ENCODE measurements at places on chromosomes 5 and 9.

GRCh38 chr5:154162539-154163151 lies 27.9 kb upstream of the GALNT10 start:
- no peak for DNase-seq

GRCh38 chr5:110441035-110441434 lies 285.4 kb downstream of the TMEM232 start:
- DNase-seq: peak; percentile 5

DNA sequence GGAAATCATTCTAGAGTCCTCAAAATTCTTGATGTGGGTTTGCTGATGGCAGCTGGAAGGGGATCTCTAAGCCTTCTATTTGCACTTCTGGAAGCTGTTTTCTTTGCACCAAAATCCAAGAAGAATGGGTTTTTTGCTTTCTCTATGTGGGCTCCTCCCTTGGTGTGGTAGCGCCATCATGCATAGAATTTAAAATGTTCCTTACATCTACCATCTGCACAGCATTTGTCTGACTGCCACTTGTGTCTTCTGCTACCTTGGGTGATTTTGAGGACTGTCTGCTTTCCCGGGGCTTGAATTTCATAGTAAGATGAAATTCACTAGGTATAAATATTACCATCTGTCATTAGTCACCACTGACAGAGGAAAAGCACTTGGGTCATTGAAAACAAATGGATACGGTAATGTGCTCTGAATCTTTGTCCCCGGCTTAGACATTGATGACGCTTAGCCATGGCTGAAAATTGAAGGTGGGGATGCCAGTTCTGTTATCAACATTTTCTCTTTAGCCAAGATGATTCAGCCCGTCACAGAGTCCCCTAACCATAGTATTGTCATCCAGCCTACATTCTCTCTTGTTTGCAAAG lies 30.0 kb downstream of the SNX30 start:
- no peak for DNase-seq

- no peak for DNase-seq
These were observed 11.2 kb downstream of the IRF1 start for GRCh38 chr5:132479111-132479951.

DNA sequence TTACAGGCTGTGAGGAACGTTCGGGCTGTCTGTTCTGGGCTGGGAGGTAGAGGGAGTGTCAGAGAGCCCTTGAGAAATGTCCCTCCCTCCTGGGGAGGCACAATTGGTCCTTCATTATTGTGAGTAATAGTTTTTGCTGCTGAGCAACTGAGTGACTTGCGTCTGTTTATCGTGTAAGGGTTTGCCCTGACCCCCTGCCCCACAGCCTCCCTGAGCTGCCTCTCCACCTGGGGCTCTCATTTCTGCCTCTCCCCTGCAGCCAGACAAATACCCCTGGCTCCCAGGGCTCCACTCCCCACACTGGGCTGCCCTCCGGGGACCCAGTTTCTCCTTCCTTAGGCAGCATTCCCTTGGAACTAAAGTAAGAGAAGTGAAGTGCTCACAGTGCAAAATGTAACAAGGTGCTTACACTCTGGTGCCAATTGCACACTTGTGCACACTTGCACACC lies 174.9 kb upstream of the MVB12B start:
- no peak for DNase-seq

- DNase-seq: no peak
These were observed 155.6 kb downstream of the ARHGAP26 start for GRCh38 chr5:142925795-142926194.

- no peak for DNase-seq
These were observed 460.8 kb downstream of the CDH10 start for GRCh38 chr5:24183981-24184380.

DNA sequence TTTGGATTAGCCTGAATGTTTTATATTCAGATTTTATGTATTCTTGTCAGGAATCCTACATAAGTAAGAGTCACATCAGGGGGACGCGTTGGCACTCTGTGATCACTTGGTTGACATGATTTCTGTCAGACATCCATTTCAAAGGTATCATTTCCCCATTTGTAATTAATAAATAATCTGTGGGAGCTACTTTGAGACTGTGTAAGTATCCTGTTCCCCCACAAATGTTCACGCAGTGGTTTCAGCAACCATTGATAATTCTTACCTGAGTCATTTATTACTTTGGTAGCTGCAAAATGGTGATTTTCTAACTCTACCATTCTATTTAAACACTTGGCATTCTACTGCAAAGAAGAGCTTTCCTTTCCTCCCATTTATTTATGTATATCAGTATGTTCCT lies 56.9 kb upstream of the TBC1D2 start:
- DNase-seq: no peak

DNA sequence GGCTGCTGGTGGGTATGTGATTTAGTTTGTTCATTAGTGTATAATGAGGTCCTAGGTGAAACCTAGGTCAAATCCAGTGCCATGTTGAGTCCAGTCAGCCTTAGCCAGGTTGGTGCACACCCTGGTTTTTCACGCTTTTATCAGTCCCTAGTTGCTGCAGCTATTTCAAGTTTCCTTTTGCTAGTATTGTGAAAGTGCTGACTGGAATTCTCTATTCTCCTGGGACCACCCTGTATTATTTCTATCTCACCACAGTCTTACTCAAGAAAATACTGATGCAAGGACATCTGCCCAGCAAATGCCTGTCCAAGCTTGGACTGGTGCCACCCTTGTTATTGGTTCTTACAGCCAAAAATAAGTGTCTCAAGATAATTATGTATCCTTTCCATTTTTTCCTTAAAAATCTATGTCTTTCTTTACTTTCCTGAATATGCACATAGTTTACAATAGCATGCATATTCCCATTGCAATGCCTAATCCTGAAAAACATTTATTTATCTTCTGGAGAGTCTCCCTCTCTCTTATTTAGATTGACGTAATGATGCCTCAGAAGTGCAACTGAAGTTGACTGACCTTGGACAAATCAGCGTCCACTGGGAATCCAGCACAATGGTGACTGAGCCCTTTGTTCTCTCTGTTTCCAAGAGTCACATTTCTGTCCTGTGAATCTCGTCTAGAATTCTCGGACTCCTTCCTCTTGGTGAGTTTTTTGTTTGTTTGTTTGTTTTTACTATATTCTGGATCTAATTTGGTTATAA lies 1075.0 kb downstream of the CDH9 start:
- peak; percentile 46 for DNase-seq

DNA sequence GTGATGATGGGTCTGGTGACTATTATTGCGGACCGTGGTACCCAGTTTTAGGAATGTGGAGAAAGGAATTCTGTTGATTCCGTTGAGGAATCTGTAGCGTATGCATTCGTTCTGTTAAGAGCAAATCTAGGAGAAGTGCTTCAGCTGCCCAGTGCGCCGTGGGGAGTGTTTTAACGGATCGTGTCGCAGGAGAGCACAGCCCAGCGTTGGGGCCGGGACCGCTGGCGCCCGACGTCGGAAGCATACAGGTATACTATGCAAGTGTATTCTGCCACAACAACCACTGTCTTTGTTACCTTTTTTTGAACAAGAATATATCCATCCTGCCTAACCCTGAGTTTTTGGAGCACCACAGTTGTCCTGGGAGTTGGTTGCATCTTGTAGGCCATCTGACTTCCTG lies 42.7 kb downstream of the TENT4A start:
- no peak for DNase-seq

- DNase-seq: no peak
These were observed 427.7 kb downstream of the CDK5RAP2 start for GRCh38 chr9:120152295-120152694.

DNA sequence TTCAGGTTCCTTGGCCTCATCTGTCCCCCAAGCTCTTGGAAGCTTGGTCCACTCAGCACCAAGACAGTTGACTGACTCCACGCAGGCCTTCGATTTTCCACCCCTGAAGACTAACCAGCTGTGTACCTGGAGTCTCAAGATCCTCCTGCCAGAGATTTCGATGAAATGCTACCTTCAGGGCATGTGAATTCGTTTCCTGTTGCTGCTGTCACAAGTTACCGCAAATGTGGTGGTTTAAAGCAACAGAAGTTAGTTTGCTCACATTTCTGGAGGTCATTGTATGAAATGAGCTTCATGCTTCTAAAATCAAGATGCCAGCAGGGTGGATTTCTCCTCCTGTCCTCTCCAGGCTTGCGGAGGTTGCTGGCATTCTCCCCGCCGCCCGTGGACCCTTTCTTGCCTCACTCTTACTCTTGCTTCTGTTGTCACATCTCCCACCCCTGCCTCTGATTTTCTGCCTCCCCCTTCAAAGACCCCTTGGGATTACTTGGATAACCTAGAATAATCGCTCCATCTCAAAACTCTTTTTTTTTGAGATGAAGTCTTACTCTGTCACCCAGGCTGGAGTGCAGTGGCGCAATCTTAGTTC lies 27.6 kb upstream of the RETREG1 start:
- no peak for DNase-seq

GRCh38 chr5:179331591-179332375 lies 13.5 kb downstream of the ADAMTS2 start:
- DNase-seq: no peak

DNA sequence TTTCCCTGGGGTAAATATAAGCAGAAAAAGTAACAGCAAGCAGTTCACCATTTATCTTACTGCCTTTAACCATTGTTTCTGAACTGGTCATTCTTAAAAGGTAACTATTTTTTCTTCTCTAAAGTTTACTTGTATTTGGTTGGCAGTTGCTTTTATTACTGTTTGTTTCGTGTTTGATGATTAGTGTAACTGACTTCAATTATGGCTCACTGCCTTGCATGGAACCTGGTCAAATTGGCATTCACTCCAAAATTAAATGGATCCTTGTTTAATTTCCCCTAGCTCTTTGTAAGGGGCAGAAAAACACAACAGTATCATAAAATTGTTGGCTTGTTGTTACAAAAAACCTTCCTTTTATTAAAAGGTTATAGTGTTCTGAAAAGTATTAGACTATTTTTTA lies 1723.9 kb upstream of the CDH6 start:
- DNase-seq: no peak

DNA sequence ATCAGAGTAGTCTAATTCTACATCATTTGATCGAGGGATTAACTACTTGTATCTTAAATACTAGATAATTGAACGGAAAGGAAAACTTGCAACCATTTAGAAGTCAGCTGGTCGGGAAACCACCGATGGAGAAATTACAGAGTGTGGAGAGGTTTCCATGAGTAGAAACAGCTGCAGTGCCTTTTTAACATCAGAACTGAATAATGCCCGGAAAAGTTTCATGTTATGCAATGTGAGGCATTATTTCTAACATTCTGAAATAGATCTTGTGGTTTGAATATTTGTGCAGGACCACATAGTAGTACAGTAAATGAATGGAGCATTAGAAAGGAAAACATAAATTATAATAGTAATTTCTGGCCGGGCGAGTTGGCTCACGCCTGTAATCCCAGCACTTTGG lies 88.1 kb upstream of the RNF180 start:
- DNase-seq: no peak

DNA sequence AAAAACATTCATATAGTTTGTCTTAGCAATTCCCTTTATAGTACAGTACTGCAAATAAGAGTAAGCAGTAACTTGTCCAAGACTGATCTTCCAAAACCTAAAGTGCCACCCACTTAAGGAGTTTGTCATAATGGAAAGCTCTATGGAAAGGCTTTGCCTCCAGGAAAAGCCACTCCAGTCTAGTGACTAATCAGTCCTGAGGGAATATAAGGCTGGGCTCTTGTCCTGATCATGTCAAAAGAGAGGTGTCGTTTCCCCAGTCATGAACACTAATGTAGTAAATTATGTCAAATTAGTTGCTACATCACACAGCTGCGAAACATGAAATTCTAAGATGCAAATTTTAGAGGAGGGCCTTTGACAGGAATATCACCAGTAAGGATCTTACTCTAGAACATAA lies 271.6 kb downstream of the GABRB2 start:
- no peak for DNase-seq

- no peak for DNase-seq
These were observed 1.2 kb upstream of the GALNT10 start for GRCh38 chr5:154189256-154189818.

DNA sequence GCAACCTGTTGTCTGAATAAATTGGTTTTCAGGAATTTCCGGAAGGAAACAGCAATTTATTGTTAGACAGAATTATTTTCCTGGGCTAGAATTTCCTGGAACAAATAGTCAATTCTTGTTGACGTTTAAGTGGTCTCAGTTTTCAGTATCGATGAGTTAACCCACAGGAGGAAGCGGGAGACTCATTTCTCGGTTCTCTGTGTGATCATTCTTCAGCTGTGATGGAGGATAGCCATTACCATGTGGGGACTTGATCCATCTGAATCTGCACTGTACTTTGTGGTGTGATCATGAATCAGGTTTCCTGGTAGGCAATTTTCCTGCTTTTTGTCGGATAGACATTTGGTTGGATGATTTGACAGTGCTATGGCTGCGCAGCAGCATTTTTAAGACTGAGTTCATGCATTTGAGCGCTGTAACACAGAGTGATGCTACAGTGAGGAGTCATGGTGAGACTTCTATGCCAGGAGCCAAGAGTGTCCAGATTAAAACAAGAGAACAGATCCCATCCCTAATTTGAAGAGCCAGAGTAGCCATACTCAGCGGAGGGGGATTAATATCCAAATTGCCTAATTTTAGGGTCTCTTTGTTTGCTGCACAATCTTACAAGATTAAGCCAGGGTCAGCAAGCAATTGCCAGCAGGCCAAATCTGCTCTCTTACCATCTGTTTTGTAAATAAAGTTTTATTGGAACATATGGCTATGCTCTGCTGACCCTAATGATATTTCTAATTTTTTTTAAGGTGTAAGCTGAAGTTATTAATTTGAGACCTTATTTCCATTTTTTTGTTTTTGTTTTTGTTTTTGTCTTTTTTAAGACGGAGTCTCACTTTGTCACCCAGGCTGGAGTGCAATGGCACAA lies 355.9 kb downstream of the RAB3C start:
- DNase-seq: no peak

- DNase-seq: no peak
These were observed 25.8 kb downstream of the RFX3 start for GRCh38 chr9:3500044-3500443.

DNA sequence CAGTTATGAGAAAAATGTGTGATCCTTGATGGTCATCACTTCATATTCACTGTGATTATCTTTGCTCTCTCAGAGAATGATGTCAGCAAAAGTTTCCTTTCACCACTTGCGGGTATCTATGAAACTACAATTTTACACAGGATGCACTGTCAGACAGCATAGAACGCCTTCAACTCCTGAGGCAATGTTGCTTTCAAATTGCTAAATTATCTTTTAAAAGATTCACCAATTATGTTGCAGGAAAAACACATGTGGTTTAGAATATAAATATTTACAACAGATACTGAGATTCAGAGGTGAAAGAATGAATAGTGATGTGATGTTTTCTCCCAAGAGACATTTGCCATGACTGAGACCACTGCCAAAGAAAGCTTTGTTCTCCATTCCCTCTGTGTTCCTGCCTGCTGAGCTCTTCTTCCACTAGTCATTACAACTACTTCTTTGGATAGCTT lies 879.8 kb upstream of the DMAC1 start:
- DNase-seq: peak; percentile 57

DNA sequence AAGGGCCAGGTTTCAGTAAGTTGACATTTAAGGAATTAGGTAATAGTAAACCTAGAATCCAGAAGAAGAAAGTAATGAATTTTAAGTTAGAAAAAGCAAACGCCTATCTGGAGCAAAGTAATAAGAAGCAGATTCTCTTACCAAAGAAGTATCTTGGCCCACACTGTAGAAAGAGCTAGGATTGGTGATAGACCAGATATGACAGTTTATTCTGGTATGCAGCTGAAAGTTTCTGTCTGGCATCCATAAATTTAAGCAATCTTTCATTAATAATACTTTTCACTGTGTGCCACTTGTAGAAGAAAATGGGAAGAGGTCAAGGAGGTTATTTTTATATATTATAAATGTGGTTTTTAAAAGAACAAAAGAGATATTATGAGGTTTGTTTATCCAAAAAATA lies 3.0 kb downstream of the RECK start:
- DNase-seq: no peak
